ENCODE measurements at places on chromosomes 6 and 20.

- no peak for DNase-seq
These were observed 4.3 kb downstream of the GFRA4 start for GRCh38 chr20:3658716-3659491.

- DNase-seq, result no peak
These were observed 71.5 kb upstream of the IFNGR1 start for GRCh38 chr6:137290601-137291261.

DNA sequence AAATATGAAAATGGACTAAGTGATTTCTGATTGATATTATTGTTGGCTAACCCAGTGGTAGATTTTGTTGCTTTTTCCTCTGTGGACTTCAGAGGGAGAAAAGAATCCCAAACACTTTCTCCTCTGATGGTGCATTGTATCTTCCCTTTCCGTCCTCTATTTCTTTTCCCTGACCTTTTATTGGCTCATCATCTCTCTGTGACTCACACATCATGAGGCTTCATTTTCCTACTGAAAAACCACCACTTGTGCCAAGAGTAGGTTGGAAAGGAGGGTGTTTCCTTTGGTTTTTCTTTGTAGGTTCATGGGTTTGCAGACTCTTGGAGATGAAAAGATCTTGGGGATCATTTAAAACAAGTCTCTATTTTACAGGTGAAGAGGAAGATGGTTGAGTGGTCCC lies 311.7 kb upstream of the JAG1 start:
- DNase-seq, result no peak

DNA sequence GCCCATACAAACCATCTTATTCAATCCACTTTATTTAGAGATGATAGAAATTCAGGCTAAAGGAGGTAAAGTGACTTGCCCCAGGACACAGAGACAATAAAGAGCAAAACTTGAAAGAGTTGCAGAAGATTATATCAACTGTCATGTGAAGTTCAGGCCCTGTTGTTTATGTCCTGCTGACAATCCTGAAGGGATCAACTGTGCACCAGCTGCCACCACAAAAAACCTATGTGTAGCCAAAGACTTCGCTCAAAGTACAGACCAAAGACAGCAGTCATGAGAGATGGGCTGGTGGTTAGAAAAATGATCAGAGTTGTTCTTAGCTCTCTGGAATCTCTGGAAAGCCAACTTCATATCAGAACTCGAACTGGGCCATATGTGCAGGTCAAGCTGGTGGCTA lies 16.0 kb upstream of the CITED2 start:
- no peak for DNase-seq

DNA sequence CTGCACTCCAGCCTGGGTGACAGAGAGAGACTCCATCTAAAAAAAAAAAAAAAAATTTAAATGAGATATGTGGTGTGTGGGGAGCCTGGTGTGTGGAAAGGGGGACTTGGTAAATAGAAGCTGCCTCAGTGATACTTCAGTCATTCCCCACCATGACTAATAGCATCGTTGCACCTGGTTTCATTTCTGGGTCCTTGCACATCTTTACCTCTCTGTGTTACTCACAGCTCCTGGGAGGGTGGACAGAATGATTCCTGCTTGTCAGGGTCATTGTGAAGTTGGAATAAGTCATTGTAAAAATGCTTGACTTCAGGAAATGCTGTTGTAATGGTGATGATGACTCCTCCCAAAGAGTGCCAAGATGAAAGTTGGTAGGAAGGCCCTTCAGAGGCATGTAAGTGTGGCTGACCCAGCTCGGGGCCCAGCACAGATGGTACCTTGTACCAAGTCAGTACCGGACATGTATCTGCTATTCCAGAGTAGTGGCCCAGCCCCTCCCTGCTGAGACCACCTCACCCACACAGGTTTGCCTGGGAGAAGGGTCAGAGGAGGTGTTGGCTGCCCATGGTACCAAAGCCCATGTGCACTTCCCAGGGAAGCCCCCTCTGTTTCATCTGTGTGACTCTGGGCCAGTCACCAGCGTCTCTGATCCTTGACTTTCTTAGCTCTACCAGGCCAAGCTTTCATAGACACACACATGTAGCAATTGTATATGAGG lies 48.4 kb downstream of the PLAGL2 start:
- no peak for DNase-seq

- no peak for DNase-seq
These were observed 171.9 kb downstream of the JARID2 start for GRCh38 chr6:15417811-15418210.

GRCh38 chr6:121614115-121614514 lies 178.7 kb downstream of the GJA1 start:
- no peak for DNase-seq

- DNase-seq, result no peak
These were observed 5.3 kb downstream of the ARHGAP18 start for GRCh38 chr6:129704708-129705107.

DNA sequence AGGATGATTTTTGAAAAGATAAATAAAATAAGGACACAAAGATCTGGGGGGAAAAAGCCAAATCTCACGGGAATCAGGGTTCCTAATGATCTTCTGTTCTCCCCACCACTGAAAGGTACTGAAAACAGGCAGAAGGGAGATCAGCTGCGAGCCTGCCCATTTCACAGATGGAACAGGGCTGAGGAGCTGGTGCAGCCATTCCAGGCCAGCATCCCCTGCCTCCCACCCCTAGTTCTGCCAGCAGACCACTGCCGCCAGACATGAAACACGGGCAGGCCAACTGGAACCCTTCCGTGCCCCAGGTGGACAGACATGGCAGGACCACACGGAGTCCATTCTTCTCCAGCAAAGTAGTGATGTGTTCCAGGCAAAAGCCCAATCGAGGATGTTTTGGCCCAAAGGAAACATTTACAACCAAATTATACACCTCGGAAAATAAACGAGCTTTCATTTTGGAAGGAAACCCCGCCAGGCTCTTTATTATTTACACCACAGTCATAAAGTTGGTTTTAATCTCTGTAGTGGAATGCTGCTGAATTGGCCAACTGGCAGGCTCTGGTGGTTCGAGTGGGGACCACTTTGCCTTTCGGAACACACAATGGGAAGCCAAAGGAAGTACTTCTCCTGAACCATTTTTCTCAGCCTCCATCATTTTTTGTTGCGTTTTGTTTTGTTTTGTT lies 28.2 kb downstream of the ISM1 start:
- DNase-seq, result no peak

- no peak for DNase-seq
These were observed 13.7 kb upstream of the MLN start for GRCh38 chr6:33817489-33817888.

- DNase-seq, result no peak
These were observed 72.3 kb downstream of the BTBD9 start for GRCh38 chr6:38567436-38567835.

DNA sequence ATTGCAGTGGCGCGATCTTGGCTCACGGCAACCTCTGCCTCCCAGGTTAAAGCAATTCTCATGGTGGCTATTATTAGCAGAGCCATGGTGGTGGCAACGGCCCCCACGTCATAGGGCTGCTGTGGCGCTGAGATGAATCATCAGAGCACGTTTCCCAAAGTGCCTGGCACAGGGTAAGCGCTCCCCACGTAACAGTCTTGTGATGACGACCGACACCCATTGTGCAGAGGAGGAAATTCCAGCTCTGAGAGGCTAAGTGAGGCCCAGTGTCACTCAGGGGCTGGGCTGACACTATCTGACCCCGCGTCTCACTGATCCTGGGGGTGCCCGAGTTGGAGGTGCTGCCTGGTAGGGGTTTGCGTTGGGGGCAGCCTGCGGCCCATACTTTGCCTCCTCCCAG lies 16.2 kb downstream of the SUN5 start:
- DNase-seq, result no peak

- DNase-seq, result no peak
These were observed 56.1 kb downstream of the SGK1 start for GRCh38 chr6:134261766-134262165.

DNA sequence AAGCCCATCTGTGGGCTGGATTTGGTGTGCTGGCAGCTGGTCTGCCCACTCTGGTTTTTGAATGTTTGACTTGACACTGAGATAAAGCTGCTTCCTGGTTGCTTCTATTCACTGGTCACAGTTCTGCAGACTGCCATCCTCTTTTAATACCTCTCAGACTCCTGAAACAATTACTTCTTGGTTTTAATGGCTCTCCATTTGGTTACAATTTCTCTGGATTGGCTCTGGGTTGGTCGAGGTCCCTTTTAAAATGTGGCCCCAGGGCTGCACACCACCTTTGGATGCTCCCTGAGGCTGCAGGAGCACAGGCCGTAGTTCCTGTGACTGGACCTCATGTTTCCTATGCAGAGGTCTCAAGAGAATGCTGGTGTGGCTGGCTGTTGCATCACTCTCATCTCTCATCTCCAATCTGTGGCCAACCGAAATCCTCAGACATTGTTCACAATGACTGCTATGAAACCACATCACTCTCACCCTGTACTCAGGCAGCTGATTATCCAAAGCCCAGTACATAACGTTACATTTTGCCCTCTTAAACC lies 98.5 kb downstream of the INSM1 start:
- DNase-seq, result no peak

DNA sequence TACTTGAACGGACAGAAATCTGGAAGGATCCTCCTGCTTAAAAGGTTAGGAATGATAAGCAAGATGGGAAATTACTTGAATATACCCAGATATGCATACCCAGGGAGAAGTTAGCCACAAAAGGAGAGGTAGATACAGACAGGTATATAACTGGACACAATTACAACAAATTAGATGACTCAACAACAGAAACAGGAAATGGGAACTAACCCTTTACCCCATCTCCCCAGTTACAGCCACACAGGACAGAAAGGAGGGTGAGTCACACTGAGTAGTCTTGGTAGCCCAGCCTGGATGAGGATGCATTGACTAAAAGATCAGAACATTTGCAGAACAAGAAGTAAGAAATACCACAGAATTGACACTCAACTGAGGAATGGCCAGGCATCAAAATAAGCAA lies 61.2 kb downstream of the C6orf52 start:
- DNase-seq, result no peak

DNA sequence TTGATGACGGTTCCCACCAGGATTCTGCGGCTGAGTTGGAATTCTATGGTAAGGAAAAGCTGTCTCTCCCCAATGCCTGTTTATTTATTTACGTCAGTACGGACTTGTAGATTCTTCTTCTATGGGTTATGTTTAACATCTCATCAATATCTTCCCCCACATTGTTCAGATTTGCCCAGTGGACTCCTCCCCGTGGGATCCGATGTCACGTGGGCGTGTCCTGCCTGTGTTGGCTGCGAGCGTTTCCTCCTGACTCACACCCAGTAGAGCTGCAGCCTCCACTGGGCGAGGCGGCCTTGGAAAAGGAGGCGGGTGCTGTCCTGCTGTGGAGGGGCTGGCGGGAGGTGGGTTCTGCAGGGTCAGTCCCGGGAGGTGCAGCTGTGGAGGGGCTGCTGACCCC lies 46.8 kb upstream of the SLCO4A1 start:
- no peak for DNase-seq

GRCh38 chr20:51350941-51351631 lies 191.4 kb downstream of the NFATC2 start:
- no peak for DNase-seq

DNA sequence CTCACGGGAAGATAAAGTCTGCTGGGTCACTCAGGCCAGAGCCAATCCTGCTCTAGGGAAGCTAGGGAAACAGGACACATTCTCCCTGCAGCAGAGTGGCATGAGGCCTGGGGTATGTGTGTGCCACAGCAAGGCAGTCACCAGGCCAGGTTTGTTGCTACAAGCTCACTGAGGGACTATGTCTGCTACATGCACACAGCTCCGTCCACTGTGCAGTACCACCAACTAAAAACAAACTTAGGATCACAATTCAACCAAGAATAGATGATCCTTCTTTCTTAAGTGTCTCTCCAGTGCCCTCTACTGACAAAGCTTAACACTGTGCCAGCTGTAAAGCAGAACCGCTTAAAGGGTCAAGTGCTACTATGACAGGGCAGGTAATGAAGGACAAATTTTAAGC lies 192.5 kb downstream of the PTPRK start:
- no peak for DNase-seq

DNA sequence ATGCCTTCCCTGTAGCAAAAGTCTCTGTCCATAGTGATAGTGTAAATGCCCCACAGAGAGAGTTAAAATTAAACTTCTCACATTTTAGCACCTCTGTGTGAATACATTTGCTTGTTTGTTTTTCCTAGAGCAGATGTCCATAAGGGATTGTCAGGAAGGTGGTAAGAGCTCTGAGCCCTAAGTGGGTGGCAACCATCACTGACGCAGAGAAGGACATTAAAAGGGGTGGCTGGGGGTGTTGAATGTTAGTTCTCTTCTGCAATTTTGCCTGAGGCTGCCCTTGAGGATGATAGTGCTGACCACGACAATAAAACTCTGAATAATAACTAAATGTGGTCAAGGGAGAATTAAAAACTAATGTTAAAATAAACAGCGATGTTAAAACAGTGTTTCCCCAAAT lies 174.3 kb upstream of the ID4 start:
- DNase-seq, result no peak

- no peak for DNase-seq
These were observed 35.8 kb upstream of the PHACTR3 start for GRCh38 chr20:59568509-59569024.
